ENCODE measurements at places on chromosomes 11 and 22.

GRCh38 chr11:133160754-133161153 is 371.5 kb downstream of the OPCML start:
- DNase-seq = no peak

DNA sequence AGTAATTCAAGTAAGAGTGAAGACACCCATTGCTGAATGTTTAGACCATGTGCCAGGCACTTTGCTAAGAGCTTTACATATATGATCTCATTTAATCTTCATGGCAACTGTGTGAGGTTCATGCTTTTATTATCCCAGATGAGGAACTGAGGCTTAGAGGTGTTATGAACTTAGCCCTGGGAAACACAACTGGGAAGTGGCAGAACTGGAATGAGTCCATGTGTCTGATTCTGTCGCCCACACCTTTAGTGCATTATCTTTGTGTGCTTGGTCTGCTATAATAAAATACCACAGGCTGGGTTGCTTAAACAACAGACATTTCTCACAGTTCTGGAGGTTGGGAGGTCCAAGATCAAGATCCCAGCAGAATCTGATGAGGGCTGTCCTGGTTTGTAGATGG is 108.7 kb upstream of the PLET1 start:
- no peak for DNase-seq

- no peak for DNase-seq
These were observed 93.8 kb downstream of the CEP164 start for GRCh38 chr11:117421476-117421875.

GRCh38 chr22:50202130-50202666 is 1.4 kb downstream of the SELENOO start:
- no peak for DNase-seq

- no peak for DNase-seq
These were observed 55.2 kb downstream of the CABIN1 start for GRCh38 chr22:24066260-24066659.

DNA sequence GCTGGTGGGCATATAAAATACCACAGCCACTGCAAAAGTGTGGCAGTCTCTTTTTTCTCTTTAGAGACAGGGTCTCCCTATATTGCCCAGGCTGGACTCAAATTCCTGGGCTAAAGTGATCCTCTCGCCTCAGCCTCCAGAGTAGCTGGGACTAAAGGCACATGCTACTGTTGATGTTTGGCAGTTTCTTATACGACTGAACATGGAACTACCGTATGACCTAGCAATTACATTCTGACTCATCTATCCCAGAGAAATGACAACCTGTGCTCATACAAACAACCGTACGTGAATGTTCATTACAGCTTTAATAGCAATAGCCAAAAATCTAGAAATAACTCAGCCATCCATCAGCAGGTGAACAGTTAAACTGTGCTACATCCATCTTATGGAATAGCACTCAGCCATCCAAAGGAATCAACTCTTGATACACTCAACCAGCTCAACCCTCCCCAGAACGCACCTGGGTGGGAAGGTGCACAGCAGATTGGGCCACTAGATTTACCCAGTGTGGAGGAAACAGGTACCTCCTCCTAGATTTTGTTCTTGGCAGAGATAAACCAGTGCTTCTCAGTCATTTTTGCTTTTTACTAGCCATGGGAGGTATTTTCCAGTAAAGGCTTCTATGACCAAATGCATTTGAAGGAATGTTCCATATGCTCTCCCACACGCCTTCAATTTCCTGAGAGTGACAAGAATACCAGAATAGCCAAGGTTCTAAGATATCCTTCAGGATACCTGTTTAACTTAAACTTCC is 130.5 kb downstream of the MED15 start:
- DNase-seq = peak; percentile 4

GRCh38 chr11:63508009-63508408 is 2.1 kb downstream of the LGALS12 start:
- no peak for DNase-seq

GRCh38 chr11:121422675-121423074 is 29.4 kb upstream of the SORL1 start:
- DNase-seq = no peak

DNA sequence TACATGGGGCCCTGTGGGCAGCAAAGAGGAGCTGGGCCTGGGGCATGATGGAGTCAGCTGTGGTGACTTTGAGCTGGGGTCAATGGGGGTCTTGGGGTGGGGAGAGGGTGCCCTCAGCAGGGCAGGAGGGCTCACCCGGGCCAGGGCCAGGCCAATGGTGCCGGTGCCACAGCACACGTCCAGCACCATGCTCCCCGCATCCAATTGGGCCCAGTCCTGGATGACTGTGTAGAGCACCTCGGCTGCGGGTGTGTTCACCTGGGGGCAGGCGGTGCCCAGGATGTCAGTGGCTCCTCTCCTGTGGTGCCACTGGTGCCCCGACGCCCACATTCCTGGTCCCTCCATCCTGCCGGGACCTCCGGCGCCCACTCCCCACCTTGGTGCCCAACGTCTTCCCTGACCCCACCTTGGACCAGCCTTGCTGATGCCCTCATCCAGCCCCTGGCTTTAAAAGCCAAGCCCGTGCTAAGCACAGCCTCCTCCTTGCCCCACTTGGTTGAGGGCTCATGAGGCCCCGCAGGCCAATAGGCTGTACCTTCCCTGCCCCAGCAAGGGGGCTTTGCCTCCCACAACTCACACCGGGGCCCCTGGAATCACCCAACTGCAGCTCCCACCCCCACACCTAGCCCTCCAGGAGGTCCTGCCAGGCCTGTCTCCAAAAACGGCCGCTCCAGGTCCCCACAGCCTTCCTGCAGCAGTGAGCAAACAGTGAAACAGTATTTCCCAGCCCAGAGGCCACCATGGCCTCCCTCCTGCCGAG is 2.2 kb upstream of the RANBP1 start:
- DNase-seq = no peak

GRCh38 chr11:61298663-61299244 is 3.6 kb upstream of the VWCE start:
- DNase-seq = no peak

GRCh38 chr11:120115272-120116000 is 22.5 kb downstream of the TRIM29 start:
- no peak for DNase-seq

- DNase-seq = no peak
These were observed 79.5 kb upstream of the TTC12 start for GRCh38 chr11:113234888-113235287.

- no peak for DNase-seq
These were observed 13.0 kb upstream of the VPS37C start for GRCh38 chr11:61174273-61174672.

- DNase-seq = no peak
These were observed 123.5 kb upstream of the APOA1 start for GRCh38 chr11:116960930-116961329.
